Progenitor cell of endocrine pancreas (in vitro differentiated cells): ENCODE measurements at places on chromosomes 16 and 17.

DNA sequence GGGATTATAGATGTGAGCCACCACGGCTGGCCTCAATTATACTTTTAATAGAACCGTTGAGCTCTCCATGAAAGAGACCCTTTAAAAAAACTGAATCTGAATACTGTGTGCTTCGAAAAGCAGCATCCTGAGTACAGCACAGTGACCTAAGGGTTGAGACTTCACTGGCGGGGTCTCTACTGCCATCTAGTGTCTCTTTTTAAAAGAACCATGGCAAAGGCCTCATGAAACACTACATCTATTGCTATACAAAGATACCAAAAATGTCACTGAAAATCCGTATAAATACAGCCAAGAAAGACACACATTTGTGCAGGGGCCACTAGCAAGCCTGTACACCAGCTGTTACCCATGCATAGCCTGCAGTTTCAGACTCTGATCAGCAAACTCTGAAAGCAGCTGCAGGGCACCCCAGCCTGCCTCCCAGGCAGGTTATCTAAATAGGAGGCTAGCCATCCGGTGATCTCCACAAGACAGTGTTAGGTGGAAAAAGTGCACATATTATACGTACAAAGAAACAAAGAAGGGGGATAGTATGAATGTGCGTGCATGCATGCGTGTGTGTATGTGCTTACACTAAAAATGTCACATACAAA, 35.3 kb downstream of the NPLOC4 start:
- peak; percentile 17 for DNase-seq

DNA sequence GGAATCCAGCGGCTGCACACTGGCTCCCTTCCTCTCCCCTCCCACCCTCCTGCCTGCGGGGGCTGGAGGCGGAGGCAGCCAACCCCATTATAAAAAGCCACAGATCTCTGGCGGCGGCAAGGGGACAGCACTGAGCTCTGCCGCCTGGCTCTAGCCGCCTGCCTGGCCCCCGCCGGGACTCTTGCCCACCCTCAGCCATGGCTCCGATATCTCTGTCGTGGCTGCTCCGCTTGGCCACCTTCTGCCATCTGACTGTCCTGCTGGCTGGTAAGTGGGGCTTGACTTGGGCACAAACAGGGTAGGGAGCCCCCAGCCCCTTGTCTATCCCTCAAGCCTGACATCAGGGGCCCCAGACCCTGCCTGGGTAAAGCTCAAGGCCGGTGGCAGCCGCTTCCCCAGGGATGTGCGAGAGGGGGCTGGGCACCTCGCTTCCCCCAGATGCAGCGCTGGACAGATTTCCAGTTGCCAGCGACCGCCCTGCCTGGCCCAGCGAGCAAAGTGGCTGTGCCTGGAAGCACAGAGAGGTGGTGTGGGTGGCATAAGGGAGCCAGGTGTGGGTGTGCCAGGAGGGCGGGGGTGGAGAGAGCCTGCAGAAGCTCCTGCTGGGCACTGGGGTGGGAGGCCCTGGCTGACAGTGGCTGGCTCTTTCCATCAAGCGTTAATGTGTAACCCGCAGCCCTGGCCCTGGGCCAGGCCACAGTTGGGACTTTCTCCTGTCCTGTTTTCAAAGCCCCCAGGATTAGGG, at the start of gene CX3CL1:
Gene CX3CL1 (plus strand): TSS at position 119 of the 745 bp plus-strand sequence. CDS start 79 bp downstream, at position 198.
- peak; percentile 24 for DNase-seq

DNA sequence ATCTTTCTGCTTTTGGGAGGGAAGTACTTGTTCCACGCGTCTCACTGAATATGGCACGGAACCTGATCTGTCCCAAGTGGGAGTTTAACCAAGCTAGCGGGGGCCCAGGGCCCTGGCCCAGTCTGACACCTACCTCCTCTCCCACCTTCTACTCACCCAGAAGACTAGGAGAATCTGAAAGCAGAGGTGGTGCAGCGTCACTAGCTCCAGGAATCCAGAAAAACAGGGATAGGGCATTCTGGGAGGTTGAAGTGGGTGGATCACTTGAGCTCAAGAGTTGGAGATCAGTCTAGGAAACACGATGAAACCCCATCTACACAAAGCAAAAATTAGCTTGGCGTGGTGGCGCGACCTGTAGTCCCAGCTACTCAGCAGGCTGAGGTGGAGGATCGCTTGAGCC, 163.5 kb upstream of the ZNF267 start:
- no peak for DNase-seq

GRCh38 chr17:59626756-59627155, 7.1 kb downstream of the CLTC start:
- no peak for DNase-seq

DNA sequence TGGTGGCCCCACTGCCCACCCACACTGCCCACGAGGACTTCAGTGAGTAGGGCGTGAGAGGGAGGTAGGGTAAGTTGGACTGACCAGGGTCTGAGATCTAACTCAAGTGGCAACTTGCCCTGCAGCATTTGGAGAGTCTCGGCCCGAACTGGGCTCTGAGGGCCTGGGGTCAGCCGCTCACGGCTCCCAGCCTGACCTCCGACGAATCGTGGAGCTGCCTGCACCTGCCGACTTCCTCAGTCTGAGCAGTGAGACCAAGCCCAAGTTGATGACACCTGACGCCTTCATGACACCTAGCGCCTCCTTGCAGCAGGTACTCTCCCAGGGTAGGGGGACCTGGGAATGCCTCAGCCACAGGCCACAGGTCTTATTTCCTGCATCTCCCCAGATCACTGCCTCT, 5.2 kb upstream of the NRN1L start:
- DNase-seq: no peak

DNA sequence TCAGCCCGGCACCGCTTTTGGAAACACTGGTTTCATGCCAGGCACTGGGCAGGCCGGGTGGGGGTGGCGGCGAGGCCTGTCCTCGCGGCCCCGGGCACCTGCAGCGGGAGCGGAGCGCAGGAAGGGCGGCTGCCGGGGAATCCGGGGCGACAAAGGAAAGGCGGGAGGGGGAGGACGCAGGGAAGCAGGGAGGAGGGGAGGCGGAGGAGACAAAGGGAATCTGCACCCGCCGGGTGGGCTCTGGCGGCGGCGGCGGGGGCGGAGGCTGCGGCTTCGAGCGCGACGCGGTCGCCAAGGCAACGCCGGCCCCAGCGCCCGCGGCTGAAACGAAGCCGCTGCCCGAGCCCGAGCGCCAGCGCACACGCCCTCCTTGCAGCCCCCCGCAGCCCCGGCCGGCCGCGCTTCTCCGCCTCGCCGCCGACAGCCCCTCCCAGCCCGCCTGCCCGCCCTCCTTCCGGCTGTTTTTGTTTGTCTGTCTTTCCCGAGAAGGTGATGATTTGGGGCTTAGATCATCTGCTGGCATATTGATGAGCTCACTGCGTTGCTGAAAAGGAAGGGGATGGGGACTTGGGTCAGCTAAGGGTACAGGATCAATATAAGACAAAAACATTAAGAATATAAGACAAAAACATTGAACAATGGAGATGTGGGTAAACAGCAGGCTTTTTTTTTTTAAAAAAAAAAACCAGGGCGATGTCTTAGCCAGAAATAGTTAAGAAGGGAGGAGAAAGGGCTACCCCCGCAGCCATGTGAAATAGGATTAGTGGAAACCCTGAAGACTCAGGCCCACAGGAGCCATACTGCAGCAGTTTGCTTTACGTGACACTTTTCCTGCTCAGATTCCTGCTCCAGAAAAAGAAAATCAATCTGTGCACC, 32.7 kb downstream of the CDK5R1 start:
- peak; percentile 57 for DNase-seq

GRCh38 chr16:70750893-70751467, 50.0 kb downstream of the VAC14 start:
- no peak for DNase-seq
